Suppressor macrophage treated with lipopolysaccharide for 4 hours (primary cell): ENCODE measurements at places on chromosomes 3 and 15.
A peak's percentile ranks its signal among the peaks of the same experiment; 100 is the strongest.

DNA sequence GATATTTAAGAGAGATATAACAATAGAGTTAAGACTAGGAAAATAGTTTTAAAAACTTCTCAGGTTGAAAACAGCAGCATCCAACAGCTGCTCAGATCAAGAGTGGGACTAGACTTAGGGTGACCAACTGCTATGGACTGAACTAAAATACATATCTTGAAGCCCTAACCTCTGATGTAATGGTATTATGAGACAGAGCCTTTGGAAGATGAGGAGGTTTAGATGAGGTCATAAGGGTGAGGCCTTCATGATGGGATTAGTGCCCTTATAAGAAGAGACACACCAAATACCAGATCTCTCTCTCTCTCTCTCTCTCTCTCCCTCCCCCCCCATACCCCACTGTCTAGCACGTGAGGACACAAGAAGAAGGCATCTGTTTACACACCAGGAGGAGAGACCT lies 37.4 kb upstream of the GALNT15 start:
- DNase-seq = no peak

GRCh38 chr3:14243782-14244181 lies 65.2 kb downstream of the LSM3 start:
- DNase-seq = no peak

DNA sequence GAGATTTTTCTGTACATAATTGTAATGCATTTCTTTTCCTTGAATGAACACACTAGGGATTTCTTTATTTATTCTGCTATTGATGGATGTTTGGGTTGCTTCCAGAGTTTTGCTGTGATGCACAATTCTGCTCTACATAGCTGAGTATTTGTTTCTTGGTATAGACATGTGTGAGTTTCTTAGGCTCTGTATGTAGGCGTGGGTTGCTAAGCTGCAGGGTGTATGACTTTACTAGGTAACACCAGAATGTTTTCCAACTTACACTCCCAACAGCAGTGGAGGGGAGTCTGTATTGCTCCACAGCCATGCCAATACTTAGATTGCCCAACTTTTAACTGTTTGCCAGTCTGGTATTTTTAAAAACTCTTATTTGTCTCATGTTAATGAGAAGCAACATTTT lies 155.5 kb upstream of the TNIK start:
- DNase-seq = peak; percentile 22

GRCh38 chr3:16377847-16378302 lies 112.9 kb downstream of the OXNAD1 start:
- DNase-seq = no peak

- no peak for DNase-seq
Measured at GRCh38 chr3:52112056-52112455, 42.2 kb downstream of the POC1A start.

DNA sequence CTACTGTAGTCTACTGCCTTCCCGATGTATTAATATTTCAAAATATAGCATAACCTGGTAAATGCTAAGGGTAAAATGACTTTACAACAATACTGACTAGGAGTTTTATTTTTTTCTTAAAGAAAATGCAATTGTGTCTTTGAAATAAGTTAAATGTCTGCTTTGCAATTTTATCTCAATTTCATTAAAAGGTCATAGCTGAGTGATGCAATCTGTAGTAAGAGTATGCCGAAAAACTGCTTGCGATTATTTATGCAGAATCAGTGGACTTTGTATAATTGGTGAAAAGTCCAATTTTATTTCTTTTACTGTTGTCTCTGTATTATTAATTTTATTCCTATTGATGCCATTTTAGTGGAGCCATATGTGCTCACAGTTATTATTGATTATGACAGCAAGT lies 1143.6 kb upstream of the EPHA6 start:
- no peak for DNase-seq

DNA sequence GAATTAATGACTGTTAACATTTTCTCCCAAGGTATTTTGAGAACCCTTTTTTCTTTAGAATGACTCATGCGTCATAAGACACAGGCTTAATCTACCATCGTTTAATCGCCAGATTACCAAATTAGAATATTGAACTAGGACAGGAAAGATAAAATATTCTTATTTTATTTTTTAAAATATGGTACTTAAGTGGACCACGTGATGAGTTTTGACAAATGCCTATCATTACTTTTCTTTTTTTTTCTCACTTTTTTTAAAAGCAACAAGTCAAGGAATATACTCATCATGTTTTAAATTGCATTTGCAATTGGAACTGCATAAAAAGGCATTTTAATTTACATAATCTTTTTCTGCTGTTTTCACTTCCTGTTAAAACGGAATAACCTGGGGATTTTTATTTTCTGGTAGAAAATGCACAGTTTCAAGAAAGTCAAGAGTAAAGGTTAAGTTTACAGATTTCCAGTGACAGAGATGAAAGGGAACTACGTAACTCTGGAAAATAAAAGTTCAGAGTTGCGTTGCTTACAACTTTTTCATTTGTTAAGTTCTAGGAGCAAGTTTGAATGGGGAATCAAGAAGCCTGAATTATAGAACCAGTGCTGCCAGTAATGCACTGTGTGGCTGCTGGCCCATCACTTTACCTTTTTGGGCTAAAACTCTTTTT lies 23.6 kb downstream of the SIAH2 start:
- peak; percentile 62 for DNase-seq

GRCh38 chr3:18224426-18224825 lies 200.7 kb downstream of the SATB1 start:
- DNase-seq = no peak

GRCh38 chr3:127680146-127680661 lies 7.5 kb downstream of the ABTB1 start:
- DNase-seq = no peak

- DNase-seq = peak; percentile 61
Measured at GRCh38 chr15:74631935-74632560, 16.4 kb downstream of the CLK3 start.

- DNase-seq = no peak
Measured at GRCh38 chr3:166123088-166123487, 285.9 kb upstream of the BCHE start.

GRCh38 chr3:17087509-17087908 lies 202.8 kb downstream of the PLCL2 start:
- DNase-seq = no peak

DNA sequence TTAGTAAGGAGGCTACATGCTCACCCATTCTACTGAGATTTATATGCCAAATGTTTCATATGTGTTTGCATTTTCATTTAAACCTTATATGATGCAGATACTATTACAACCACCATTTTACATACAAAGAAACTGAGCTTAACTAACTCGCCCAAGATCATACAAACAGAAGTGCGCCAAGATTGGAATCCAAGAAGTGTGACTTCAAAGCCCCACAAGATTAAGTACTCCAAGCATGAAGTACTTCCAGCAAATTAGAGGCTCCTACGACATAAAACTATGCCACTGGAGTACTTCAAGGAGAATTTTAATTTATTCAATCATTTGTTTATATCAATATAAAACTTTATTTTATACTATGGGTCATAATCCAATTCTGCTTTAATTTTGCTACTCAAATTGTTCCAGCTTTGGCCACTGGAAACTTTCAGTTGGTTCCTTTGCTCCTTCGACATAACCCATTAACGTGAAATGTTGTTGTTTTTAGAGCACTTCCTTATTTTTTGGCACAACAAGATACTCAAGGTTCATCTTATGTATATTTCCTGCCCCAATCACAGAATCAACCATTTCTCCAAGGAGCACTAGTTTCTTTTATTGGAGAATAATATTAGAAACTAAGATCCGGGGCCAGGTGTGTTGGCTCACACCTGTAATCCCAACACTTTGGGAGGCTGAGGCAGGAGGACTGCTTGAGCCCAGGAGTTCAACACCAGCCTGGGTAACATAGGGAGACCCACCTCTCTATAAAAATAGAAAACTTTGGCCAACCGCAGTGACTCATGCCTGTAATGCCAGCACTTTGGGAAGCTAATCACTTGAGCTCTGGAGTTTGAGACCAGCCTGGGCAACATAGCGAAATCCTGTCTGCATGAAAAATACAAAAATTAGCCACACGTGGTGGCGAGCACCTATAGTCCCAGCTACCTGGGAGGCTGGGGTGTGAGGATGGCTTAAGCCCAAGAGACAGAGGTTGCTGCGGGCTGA lies 10.4 kb downstream of the INO80 start:
- DNase-seq = no peak
